NCI-H524 treated with DMSO at 0.1 percent for 48 hours (cell line): ENCODE measurements at places on chromosomes 6 and 20.

- no peak for DNase-seq
These were observed 186.6 kb downstream of the SYNE1 start for GRCh38 chr6:152450519-152450918.

GRCh38 chr20:52196845-52197244 lies 5.3 kb upstream of the ZFP64 start:
- no peak for DNase-seq

DNA sequence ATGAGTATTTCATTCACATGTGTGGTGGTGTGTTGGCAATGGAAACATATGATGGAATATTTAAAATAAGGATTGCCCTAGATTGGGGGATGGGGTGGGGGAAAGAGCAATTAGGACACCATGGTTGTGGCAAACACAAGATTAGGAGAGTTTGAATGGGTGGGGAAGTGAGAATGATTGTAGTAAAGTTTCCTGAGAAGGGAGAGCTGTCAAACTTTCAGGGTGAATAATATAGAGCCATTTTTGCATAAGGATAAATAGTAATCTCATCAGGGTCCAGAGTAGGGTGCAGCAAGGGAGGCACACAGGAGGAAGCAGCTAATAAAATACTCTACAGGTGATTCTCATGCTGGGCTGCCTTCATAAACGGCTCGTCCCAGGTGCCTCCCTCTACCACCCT lies 294.9 kb upstream of the MARCKS start:
- no peak for DNase-seq

DNA sequence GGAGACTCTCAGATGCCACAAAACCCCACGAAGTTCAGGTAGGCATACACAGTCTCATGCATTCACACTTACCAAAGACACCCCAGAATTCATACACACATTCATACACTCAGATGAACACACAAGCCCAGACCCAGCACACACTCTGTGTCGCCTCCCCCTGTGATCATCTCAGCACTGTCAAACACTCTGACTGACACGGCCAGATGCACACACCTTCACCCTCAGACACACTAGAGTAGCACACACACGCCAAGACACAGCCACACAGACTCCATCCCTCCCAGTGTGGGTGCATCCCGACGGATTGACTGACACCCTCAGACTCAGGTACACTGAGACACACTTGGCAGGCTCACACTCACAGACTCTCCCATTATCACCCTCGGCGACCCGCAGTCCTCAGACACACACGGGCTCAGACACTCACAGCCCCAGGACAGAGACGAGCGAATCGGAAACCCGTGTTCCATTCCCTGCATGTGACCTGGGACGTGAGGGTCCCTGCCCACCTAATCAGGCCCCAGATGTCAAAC lies 872 bp upstream of the RIMS4 start:
- DNase-seq: no peak

GRCh38 chr6:32179766-32180405 lies 1.7 kb downstream of the RNF5 start:
- no peak for DNase-seq

GRCh38 chr20:63819224-63819921 lies 11.7 kb downstream of the ZBTB46 start:
- DNase-seq: no peak

DNA sequence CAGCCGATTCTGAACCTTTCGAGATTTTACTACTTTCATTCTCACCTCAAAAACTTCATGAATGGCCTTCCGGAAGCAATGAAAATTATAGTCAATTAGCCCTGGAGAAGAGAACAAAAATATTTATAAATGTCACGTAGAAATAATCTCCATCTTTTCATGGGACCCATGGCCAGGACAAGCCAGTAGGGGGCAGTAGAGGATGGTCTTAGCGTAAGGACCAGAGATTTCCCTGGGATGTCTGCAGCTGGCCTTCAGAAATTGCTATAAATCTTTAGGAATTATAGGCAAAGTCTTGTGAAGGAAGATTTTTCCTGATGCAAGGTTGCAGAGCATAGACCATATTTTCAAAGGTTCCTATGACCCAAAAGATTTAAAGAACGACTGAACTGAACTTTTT lies 15.6 kb upstream of the UBE2J1 start:
- DNase-seq: no peak

DNA sequence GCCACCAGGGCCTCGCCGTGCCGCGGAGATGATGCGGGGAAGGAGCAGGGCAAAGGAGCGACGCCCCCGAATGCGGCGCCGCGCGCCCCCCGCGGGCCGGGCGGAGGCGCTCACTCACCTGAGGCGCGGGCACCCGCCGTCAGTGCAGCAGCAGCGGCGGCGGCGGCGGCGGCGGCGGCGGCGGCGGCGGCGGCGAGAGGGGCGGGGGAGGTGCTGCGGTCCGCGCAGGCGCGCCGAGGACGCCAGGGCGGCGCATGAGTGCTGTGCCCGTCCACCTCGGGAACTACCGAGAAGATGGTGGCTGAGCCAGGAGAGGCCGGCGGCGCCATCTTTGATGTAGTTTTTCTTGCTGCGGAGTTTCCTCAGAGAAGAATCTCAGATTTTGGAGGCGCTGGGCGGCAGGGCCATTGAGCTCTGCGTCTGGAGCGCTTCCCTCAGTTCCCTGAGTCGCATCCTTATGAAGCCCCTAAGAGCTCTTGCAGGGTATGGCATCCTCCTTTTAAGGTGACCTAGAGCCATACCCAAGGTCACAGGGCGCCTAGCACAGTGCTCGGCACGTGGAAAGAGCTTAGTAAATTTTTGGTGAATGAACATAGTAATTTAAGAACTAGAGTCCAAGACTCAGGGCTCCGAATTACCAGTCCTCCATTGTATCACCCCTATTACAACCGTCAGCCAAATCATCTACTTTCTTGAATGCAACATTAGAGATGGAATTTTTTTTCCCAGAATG lies at the start of gene NDRG3:
Gene NDRG3 (minus strand): TSS at position 164 of the 733 bp plus-strand sequence. CDS start 24,355 bp downstream, outside the sequence.
- peak; percentile 79 for DNase-seq

GRCh38 chr20:50415516-50416268 lies 94.5 kb upstream of the PTPN1 start:
- DNase-seq: no peak

DNA sequence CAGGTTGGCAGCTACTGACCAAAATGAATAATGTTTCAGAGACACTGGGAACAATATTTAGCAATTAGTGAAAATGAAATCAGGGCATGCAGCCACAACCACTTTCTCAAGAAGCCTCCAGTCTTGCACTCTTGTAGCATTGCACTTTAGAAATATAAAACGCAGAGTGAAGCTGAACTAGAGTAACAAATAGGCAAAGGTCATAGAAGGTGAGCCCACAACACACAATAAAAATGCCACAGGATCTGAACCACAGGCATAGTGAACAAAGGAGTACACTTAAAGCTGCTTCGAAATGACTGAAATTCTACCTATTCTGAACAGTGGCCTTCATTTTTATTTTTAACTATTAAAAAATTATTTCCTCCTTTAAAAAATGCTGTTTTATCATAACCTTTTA lies 25.0 kb downstream of the DDO start:
- no peak for DNase-seq

- DNase-seq: no peak
These were observed 36.1 kb downstream of the C6orf132 start for GRCh38 chr6:42106112-42107023.

GRCh38 chr20:62506087-62506486 lies 30.3 kb upstream of the GATA5 start:
- no peak for DNase-seq

DNA sequence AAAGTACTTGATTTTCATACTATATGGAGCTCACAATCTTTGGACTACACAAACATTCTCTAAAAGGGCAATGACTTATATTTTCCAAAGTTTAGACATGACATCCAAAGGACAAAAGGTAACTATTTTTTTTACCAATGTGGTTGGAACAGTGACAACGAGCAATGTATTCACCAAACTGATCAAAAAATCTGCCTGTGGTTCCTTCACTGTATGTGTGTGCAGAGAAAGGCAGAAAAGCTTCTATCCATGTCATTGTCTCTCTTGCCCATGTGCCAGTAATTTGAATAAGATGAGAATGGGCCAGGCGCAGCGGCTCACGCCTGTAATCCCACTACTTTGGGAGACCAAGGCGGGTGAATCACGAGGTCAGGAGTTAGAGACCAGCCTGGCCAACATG lies 25.5 kb downstream of the MCUR1 start:
- DNase-seq: no peak

DNA sequence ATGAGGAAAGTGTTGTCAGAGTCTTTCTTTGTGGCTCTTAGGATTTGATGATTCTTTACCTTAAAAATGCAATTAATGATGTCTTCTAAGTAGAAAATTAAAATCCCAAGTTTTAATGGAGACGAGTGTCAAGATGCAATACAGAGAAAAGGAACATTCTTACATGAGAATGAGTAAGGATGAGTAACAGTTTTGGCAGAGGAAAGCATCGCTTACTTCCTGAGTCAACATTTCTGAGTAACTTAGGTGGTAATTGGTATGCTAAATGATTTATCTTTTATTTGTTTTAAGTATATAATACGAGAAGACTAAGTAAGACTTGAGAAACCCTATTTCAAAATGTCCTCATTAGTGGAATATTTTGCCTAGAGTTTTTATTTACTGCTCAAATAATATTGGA lies 101.3 kb downstream of the RTN4IP1 start:
- DNase-seq: no peak
